ENCODE measurements at places on chromosomes 16 and 17.
A peak's percentile ranks its signal among the peaks of the same experiment; 100 is the strongest.

DNA sequence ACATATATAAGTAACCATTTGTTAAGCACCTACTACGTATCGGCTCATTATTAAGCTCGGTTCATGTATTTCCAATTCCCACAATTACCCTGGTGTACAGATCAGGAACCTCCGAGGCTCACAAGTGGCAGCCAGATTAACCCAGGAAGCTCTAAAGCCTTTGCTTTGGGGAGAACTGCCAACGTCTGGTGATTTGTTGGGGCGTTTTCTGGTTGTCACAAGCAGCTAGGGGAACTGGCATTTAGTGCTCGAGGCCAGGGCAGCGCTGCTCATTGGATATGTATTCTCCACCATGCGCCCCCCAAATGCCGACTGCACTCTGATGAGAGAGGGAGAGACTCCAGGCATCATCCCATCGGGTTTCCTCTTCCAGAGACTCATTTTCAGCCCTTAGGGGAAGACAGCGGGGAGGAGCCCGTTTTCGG is 541 bp downstream of the ZNF18 start:
- DNase-seq, result peak; percentile 41

DNA sequence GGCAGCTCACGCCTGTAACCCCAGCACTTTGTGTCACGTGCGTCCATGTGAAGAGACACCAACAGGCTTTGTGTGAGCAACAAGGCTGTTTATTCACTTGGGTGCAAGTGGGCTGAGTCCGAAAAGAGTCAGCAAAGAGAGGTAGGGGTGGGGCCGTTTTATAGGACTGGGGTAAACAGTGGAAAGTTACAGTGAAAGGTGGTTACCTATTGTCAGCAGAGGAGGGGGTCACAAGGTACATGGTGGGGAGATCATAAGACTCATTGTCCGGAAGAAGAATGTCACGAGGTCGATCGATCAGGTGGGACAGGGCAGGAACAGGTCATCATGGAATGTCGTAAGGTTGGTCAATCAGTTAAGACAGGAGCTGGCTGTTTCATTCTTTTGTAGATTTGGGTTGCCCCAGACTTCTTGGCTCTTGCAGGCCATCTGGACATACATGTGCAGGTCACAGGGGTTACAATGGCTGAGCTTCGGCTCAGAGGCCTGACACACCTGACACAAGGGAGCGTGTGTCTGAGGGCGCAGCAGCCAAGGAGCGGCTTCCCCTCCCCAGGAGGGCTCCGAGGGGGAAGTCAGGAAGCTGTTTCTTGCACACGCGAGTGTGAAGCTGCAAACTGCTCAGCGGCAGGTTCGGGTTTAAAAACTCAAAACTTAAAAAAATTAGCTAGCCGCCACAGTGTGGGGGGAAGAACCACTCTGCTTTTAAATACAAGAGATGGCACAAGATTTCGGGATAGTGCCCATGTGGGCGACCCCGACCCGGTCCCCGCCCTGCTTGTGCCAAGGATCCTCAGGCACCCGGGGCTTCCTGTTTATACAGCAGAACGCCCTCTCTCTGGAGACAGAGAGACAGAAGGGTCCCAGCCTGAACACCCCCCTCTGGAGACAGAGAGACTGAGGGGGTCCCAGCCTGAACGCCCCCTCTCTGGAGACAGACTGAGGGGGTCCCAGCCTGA is 12.4 kb upstream of the TEX19 start:
- DNase-seq, result no peak

- DNase-seq, result peak; percentile 81
Measured at GRCh38 chr17:7590743-7591142, 849 bp upstream of the SOX15 start.

GRCh38 chr17:82545071-82545462 is 25.5 kb downstream of the FOXK2 start:
- no peak for DNase-seq

- peak; percentile 38 for DNase-seq
Measured at GRCh38 chr17:37648555-37648954, 5.3 kb upstream of the DDX52 start.

- DNase-seq, result no peak
Measured at GRCh38 chr17:27157898-27158297, 136.0 kb upstream of the WSB1 start.

DNA sequence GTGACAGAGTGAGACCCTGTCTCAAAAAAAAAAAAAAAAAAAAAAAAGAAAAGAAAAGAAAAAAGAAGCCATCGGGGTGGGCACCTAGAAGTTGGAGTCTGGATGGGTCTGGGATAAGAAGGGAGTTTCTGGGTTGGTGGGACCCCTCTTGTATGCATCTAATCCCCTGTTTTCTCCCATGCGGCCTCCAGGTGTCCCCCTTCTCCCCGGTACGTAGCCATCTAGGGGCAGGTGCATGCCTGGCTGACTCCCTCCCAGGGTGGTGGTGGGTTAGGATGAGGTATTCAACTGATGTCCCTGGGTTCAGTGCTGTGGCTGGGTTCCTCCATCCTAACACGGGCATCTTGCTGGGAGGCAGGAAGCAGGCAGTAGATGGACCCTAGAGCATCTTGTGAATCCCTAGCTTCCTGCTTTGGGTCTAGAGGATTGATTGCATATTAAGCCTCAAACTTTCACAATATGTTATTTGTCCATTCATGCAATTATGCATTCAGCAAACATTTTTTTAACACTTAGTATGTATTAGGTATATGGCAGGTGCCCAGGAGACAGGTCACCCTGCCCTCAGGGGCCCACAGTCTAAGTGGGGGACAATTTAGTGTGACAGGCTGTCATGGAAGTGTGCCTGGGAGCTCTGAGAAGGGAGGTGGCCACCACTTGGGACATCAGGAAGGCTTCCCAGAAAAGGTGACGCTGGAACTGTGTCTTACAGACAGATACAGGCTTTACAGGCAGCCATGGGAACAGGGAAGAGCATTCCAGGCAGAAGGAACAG is 13.1 kb downstream of the FMNL1 start:
- no peak for DNase-seq

DNA sequence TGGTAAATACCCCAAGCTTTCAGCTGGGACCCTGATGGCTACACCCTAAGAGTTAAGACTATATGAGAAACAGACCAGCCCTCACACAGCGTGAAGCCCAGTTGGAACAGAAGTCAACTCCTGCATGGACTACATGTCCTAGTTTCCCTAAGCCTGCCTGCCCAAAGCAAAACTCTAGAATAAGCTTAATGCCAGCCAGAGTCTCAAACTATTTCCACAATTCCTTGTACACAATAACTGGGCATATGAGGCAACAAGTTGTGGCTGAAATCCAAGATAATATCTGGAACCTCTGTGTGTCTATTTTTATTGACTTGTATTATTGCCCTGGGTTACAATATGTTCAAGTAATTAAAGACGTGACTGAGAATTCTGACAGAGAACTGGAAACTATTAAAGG is 19.4 kb downstream of the MYH10 start:
- DNase-seq, result no peak

DNA sequence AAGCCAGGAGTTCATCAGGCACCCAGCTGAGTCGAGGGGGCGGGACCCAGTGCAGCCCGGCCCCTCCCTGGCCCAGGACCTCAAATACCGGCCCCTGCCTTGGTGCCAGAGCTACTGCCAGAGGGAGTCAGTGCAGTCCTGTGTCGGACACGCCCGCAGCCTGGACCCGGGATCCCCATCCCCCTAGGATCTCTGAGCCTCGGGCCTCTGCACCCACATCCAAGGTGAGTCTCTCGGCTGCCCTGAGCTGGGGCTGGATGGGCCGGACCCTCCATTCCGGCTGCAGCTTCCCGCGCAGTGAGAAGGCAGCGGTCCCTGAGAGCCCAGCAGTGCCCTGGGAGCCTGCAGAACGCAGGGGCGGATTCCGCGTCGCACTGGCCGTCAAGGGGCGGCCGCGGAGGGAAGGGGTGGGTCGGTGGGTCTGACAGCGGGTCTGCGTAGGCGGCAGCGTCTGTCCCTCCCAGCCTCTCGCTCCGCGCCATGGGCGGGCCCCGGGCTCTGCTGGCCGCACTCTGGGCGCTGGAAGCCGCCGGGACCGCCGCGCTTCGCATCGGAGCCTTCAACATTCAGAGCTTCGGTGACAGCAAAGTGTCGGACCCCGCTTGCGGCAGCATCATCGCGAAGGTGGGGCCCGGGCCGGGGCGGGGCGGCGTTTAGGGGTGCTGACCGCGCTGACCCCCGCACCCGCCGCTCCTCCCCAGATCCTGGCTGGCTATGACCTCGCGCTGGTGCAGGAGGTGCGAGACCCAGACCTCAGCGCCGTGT is at the start of gene DNASE1L2:
DNASE1L2 (plus strand) TSS at position 108 of the 765 bp plus-strand sequence; CDS start at position 481, 373 bp downstream.
- peak; percentile 75 for DNase-seq

- peak; percentile 47 for DNase-seq
Measured at GRCh38 chr17:8126491-8127066, 2.7 kb upstream of the HES7 start.

DNA sequence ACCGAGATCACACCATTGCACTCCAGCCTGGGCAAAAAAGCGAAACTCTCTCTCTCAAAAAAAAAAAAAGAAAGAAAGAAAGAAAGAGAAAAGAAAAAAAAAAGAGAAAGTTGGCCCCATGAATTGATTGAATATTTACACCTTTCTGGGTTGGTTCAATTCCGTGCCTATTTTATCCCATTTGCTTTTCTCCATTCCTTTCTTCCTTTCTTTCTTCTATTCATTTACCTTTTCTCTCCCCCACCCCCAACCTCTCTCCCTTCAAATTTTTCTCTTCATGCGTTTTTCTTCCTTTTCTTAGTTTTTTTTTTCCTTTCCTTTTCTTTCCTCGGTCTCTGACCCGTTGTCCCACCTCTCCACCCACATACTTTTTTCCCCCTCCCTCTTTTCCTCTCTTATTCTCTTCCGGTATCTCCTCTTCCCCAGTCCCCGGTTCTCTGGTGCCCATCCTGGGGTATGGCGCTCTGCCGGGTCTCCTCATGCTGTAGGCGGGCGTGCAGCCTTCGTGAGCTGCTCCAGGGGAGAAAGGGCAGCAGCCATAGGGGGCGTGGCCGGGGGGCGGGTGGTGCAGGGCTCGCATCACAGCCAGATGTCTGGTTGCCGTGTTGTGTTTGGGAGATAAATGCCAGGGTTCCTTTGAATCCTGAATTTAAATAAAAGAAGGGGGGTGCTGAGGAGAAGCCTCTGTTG is 5.3 kb upstream of the COL1A1 start:
- DNase-seq, result no peak

GRCh38 chr17:73901661-73902415 is 257.6 kb upstream of the SDK2 start:
- no peak for DNase-seq

DNA sequence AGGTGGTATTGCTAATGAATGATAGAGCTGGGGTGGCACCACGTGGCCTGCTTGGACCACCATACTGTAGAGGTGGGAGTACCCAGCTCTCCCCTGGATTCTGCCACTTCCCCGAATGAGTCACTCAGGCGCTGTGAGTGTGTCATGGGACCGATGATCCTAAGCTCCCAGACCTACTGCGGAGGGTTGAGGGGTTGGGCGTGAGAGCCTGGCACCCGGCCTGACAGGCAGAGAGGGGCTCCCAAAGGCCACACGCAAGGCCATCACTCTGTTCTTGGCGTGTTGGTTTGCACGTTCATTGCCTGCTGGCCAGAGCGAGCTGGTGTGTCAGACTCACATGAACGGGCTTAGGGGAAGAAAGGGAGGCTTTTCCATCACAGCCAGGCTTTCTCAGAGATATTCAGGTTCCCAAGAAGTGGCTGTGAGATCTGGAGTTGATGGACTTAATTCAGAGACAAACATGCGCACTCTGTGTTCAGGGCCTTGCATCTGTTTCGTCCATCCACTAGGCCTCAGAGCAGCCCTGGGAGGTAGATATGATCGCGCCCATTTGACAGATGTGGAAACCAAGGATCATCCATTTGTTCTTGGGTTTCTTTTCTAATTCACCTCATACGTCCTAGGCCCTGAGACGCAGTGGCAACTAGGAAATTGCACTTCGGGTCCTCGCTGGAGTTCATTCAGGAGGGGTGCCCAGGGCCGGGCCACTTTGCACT is 41.4 kb downstream of the CMIP start:
- DNase-seq, result no peak

DNA sequence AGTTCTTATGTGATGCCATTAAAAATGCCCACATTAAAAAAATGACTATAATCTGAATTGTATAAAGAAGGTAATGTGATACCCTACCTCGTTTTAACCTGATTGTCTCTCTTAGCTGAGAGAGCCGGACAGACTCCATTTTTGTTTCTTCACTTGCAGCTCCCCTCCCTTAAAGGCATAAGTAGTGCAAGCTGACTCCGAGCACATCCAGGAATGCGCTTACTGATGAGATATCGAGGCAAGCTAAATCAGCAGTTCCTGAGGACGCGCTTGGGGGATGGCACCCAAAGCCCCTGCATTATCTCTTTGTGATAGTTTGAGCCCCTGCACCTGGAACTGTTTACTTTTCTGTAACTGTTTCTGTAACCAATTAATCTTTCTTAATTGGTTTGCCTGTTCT is 6.3 kb downstream of the KRT24 start:
- DNase-seq, result no peak

- DNase-seq, result no peak
Measured at GRCh38 chr16:48558371-48558841, 51.6 kb downstream of the N4BP1 start.

GRCh38 chr16:82300374-82300951 is 130.4 kb upstream of the MPHOSPH6 start:
- no peak for DNase-seq

DNA sequence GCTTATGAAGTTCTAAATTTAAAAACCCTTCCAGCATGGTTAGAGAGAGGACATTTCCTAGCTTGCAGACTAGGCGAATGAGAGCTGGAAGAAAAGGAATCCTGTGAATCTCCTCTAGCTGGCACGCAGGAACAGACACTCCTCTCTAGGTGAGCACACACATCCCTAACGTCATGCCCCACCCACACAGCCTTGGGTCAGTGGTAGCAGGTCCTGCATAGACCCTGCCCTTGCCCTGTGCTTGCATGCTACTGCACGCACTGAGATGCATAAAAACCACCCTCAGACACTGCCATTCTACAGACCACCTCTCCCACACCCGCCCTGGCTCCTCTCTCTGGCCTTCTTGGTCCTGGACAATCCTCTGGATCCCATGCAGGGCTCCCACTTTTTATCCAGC is 23.5 kb downstream of the CES1 start:
- DNase-seq, result no peak

GRCh38 chr16:66925322-66925840 is at the start of gene RRAD:
TSS of gene RRAD (minus strand) at chr16:66925535. CDS start at chr16:66925179, 356 bp downstream.
- peak; percentile 75 for DNase-seq

DNA sequence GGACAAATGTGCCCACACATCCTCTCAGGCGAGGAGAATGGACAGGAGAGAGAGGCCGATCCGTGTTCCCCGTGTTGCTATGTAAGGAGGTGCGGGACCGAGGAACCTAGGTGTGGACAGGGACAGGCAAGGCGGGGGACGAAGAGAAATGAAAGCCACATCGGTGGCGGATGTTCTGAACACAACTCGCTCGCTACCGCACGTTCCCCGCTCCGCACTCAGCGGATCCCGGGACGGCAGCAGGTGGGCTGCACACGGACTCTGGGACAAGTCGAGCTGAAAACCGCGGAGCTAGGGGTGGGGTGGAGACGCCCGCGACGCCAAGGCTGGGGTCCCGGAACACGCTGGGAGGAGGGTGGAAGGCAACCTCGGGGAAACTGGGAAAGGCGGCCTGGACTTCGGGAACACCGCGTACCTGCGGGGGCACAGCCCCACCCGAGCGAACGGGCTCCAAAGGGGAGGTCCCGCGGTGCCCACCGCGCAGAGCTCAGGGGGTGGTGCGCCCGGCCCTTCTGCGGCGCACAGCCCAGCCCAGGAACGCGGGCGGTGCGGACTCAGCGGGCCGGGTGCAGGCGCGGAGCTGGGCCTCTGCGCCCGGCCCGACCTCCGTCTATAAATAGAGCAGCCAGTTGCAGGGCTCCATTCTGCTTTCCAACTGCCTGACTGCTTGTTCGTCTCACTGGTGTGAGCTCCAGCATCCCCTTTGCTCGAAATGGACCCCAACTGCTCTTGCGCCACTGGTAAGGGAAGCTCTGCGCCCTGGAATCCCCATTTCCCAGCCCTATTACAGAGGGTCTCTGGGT is at the start of gene MT1E:
MT1E (plus strand) TSS at position 642 of the 803 bp plus-strand sequence; CDS start at position 713, 71 bp downstream.
- DNase-seq, result peak; percentile 91

All from AG08396 (cell line).